ENCODE measurements at places on chromosomes 1 and 21. TPM values are rescaled to one million over a fixed set of nuclear protein-coding genes. Genes with fewer than 3 reads are reported as not detected.

- no peak overlapping the region for H3K4me3 ChIP-seq
- H3K27me3 ChIP-seq = no peaks in the 10 kb centered on the region
- H3K27ac ChIP-seq = no peak overlapping the region
- no peaks in the 10 kb centered on the region for H3K4me1 ChIP-seq
- DNase-seq = no peak
These were observed 175.9 kb downstream of the PRDM16 start for GRCh38 chr1:3244927-3245315.

DNA sequence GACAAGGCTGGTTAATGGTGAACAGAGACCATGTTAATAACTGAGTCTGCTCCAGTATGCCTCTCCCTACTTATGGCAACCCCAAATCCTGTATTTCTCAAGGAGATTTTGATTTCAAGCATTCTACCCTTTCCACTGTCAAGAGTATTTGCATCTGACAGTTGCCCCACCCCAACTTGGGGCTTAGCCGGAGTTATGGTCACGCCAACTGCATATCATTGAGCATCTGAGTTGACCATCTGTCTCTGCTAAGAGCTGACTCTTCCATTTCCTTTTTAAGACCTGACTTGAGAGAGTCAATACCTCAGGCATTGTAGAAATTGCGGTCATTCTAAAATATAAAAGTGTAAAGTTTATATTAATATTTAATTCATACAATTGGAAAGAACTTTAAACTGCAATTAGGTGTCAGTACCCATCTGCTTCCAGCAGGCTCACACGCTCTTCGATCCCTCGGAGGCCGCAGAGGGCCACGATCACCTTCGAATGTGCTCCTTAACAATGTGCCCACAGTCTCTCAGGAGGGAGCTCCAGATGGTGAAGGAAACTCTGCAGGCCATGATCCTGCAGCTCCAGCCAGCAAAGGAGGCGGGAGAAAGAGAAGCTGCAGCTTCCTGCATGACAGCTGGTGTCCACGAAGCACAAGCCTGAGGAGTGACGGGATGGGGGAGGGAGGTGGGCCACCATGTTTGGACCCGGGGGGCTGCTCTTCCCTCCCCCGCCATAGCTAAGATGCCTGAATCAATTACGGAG is 409.8 kb downstream of the DISC1 start:
- DNase-seq = no peak
- no peaks in the 10 kb centered on the region for H3K36me3 ChIP-seq
- no peak overlapping the region for H3K27ac ChIP-seq
- no peak overlapping the region for H3K4me3 ChIP-seq

- H3K36me3 ChIP-seq = no peaks in the 10 kb centered on the region
- no peak overlapping the region for H3K27ac ChIP-seq
- H3K27me3 ChIP-seq = no peaks in the 10 kb centered on the region
- DNase-seq = no peak
These were observed 1.4 kb downstream of the DUSP10 start for GRCh38 chr1:221740369-221740992.

PBX1 gene
- not detected for polyA plus RNA-seq

MAP10 gene
- 0.50 TPM for polyA plus RNA-seq

GRCh38 chr1:30232288-30232899 is 491.0 kb downstream of the MATN1 start:
- DNase-seq = no peak
- H3K27me3 ChIP-seq = no peaks in the 10 kb centered on the region
- no peak overlapping the region for H3K27ac ChIP-seq
- H3K4me1 ChIP-seq = no peaks in the 10 kb centered on the region

- H3K27me3 ChIP-seq = no peaks in the 10 kb centered on the region
- H3K4me1 ChIP-seq = peaks cover 6% of the 10 kb centered on the region
- H3K27ac ChIP-seq = no peak overlapping the region
- DNase-seq = peak; percentile 66
- no peaks in the 10 kb centered on the region for H3K36me3 ChIP-seq
These were observed 4.9 kb upstream of the NPL start for GRCh38 chr1:182784556-182785171.

- no peak overlapping the region for H3K4me3 ChIP-seq
- DNase-seq = no peak
- H3K36me3 ChIP-seq = no peaks in the 10 kb centered on the region
- no peak overlapping the region for H3K27ac ChIP-seq
- H3K4me1 ChIP-seq = no peaks in the 10 kb centered on the region
- no peaks in the 10 kb centered on the region for H3K27me3 ChIP-seq
These were observed 47.8 kb upstream of the PBX1 start for GRCh38 chr1:164511001-164511705.

- no peak overlapping the region for H3K27ac ChIP-seq
- peak; percentile 10 for DNase-seq
- H3K4me3 ChIP-seq = no peak overlapping the region
- H3K27me3 ChIP-seq = no peaks in the 10 kb centered on the region
- H3K36me3 ChIP-seq = no peaks in the 10 kb centered on the region
These were observed 1.9 kb upstream of the SLC27A3 start for GRCh38 chr1:153773096-153773921.

- no peak for DNase-seq
- no peak overlapping the region for H3K4me3 ChIP-seq
- no peaks in the 10 kb centered on the region for H3K4me1 ChIP-seq
- no peak overlapping the region for H3K27ac ChIP-seq
- no peaks in the 10 kb centered on the region for H3K36me3 ChIP-seq
These were observed 374 bp downstream of the MAB21L3 start for GRCh38 chr1:116111524-116112021.

SLC16A4 gene
- 0.42 TPM for polyA plus RNA-seq
